ENCODE measurements at places on chromosomes 6 and 20. TPM values are rescaled to one million over a fixed set of nuclear protein-coding genes. Genes with fewer than 3 reads are reported as not detected.

GRCh38 chr6:137111296-137112066 lies 62.0 kb downstream of the IL22RA2 start:
- DNase-seq: no peak
- H3K27ac ChIP-seq: no peak overlapping the region
- no peaks in the 10 kb centered on the region for H3K4me1 ChIP-seq
- peaks cover 8% of the 10 kb centered on the region for H3K27me3 ChIP-seq

GRCh38 chr6:313917-314316 lies 21.6 kb downstream of the DUSP22 start:
- no peaks in the 10 kb centered on the region for H3K27me3 ChIP-seq
- H3K27ac ChIP-seq: no peak overlapping the region
- H3K36me3 ChIP-seq: no peaks in the 10 kb centered on the region
- no peak overlapping the region for H3K4me3 ChIP-seq
- no peak for DNase-seq

The LPIN3 gene
- 0.35 TPM for total RNA-seq

The PRRT1 gene
- total RNA-seq: 0.39 TPM

DNA sequence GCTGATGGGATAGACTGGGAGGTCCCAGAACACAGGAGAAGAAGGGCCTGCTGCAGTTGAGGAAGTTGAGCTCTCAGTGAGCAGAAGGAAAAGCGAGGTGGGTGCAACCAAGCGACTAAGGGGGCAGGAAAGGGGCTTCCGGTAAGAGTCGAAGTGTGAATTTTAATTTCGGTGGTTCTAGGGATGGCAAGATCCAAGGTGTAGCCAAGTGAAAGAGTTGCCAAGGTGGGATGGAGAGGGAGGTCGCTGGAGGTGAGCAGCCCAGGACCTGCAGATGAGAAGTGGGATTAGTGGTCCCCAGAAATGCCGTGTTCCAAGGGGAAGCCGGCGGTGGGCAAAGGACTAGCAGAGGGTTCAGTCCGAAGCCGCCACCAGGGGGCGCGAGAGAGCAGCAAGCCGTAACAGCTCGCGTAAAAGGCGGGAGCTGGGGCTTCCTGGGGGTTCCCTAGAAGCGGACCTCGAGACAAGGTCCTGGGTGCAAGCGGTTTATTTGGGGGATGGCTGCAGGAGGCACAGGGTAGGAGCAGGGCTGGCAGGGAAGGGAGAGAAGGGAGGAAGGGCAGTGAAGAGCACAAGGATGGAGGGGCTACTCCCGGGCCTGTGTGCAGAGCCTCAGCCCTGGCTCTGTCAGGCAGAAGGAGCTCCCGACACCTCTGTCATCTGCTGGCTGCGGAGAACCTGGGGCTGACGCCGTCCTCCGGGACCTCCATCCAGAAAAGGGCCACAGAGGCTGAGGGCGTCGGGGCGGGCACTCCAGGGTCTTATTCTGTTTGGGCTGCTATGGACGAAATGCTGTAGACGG lies 103.6 kb downstream of the PAX1 start:
- no peak overlapping the region for H3K27ac ChIP-seq
- peak; percentile 11 for DNase-seq
- H3K36me3 ChIP-seq: no peaks in the 10 kb centered on the region
- no peaks in the 10 kb centered on the region for H3K4me1 ChIP-seq

Data from CD4-positive, CD25-positive, alpha-beta regulatory T cell (primary cell).